IPS DF 19.7 (cell line): ENCODE measurements at places on chromosomes 4 and X.
A peak's percentile ranks its signal among the peaks of the same experiment; 100 is the strongest.

- peak; percentile 50 for DNase-seq
Measured at GRCh38 chrX:103376118-103376978, at the start of gene BEX3. Gene BEX3, plus strand, starts transcription at chrX:103376538. Its CDS starts 984 bp downstream, at chrX:103377522.

GRCh38 chr4:24924309-24924781 lies 11.5 kb upstream of the CCDC149 start:
- no peak for DNase-seq

GRCh38 chr4:188819233-188819632 lies 680.0 kb downstream of the TRIML1 start:
- no peak for DNase-seq

GRCh38 chr4:100417565-100417964 lies 100.3 kb downstream of the EMCN start:
- DNase-seq: no peak

DNA sequence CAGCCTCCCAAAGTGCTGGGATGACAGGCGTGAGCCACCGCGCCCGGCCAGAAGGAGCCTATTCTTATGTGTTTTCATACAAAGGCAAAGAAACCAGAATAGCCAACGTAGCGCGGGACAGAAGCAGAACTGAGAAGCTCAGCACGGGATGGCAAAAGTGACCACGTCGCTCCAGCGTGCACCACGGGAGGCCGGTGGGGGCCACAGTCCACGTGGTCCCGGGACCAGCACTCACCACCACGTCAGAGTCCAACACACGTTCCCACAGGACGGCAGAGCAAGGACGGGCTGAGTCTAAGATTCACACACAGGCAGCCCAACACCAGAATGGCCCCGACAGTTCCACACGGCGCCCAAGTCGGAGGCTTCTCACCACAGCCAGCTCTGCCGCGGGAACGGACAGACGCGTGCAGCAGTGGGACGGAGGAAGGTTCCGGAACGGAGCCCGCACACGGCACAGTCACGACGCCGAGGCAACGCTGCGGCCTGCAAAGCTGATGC lies 18.8 kb upstream of the GTPBP6 start:
- DNase-seq: no peak
